A673 (cell line): ENCODE measurements at places on chromosomes 2 and 18.
A peak's percentile ranks its signal among the peaks of the same experiment; 100 is the strongest.

GRCh38 chr2:102619414-102620319 lies at the start of gene SLC9A2:
Gene SLC9A2 (plus strand): TSS chr2:102619553. CDS start chr2:102619849, 296 bp downstream.
- DNase-seq = peak; percentile 4

DNA sequence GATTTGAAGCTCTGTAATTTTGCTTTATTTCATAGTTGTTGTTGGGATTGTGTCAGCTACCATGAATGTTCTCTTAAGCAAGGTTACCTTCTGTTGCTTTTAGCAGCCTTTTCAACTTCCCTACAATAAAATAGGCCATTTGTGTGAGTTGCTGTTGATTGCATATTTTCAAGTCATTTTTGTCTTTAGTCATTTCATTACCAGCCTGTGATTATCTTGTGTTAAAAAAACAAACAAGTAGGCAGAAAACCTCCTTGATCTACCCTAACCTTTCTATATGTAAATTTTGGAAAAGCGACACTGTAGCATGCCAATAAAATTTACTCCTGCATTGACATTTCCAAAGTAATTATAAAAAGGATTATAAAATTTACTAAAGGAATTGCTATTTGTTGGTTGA lies 19.3 kb downstream of the GREB1L start:
- DNase-seq = no peak

DNA sequence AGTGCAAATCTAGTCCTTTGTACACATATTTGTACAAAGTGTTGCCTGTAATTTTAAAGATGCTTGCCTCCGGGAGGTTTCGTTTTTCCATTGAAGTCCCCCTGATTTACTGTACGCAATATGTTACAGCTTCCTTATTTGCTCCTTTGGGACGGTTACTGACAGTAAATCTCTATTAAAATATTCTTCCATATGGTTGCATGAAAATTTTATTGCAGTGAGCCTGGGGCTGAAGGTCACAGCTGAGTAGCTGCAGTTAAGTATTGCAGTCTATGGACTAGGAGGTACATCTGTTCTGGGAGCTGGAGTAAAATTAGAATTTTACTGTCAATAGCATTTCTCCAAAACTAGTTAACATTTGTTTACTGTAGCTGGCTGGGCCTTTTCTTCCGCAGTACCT lies 119.2 kb downstream of the ETAA1 start:
- DNase-seq = no peak

GRCh38 chr2:160377204-160377995 lies 116.2 kb downstream of the RBMS1 start:
- DNase-seq = no peak

DNA sequence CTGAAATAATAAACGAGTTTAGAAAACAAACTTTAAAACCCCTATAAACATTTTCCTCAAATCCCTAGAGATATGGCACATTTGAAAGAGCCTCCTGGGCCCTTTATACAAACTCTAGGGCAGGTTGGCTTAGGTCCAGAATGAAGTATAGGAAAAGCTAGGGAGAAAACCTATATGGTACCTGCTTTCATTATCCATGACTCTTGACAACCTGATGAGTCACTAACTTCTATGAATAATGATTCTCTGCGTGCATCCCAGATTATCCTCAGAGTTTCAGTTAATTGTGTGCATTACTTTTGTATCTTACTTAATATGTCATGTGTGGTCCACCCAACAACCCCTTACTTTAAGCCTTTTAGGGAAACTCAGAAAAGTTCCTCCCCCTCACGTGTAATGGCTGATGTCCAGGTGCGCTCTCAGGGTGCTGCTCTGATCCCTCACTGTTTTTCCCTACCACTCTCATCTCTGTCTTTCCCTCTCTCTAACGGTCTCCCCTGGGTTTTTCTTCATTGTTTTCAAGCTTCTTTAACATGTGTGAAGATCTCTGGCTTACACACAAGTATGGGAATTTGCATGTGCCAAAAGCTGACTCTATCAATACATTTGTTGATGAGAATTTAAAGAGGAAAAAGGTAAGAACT lies 78.5 kb downstream of the LRP1B start:
- DNase-seq = no peak

DNA sequence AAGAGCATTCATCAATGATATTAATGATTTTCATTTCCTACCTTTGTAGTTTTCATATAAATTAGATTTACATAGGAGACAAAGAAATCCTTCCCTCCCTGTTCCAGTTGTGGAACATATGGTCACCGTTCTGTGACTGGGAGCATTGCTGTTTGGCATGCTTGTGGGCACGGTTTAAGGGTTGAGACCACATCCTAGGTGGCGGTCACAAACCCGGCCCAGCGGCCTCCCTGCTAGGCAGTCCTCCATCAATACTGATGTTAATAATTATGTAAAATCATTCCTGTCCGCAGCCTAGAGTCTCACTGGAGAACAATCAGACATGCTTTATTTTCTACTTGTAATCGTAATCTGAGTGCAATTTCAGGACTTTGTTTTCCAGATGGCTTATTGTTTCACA lies 117.9 kb downstream of the AGAP1 start:
- DNase-seq = no peak

DNA sequence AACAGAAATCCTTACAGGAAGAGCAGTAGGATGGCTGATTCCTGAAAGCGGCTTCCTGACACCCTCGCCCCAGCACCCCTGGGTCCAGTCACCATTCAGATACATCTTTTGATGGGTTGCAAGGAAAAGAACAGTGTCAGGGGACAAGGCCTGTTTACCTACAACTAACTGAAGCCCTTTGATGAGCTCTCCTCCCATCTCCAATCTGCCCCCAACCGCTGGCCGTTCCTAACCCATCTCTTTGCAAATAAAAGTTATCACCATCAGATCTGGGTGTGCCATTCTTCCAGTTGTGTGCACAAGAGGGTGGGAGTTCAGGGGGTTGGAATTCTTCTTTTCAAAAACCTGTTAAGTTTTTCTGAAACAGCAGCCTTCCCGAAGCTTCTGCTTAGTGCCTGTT lies 48.9 kb downstream of the ARL4C start:
- no peak for DNase-seq

DNA sequence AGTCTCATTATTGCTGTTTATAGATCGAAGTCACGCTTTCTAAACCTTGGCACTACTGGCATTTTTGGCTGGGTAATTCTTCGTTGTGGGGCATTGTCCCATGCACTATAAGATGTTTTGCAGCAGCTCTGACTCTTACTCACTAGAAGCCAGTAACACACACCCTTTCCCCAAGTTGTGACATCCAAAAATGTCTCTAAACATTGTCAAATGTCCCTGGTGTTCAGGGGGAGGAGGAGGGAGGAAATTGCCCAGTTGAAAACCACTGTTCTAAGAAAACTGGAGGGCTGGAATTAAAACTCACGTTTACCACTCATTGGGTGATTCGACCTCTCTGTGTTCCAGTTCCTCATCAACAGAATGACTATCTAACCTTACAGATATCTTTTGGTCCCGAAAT lies 115.7 kb upstream of the KLF7 start:
- no peak for DNase-seq

DNA sequence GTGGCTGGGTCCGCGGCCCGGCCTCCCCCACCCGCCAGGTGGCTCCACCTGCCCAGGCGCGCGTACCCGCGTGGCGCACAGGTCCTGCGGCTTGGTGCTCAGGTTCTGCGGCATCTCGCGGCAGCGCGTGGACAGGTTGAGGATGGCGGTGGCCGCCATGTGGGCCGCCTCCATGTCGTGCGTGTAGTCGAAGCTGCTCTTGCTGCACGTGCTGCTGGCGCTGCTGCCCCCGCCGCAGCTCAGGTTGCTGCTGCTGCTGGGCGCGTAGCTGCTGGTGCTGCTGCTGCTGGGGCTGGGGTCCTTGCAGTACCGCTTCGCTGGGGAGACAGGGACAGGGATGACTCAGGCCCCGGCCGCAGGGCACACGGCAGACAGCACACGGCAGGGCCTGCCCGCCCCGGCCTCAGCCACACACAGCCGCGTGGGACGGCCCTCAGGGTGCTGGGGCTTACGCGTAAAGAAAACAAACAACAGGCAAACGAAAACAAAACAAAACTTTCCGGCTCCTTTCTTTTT lies 147.7 kb upstream of the PXDN start:
- no peak for DNase-seq

DNA sequence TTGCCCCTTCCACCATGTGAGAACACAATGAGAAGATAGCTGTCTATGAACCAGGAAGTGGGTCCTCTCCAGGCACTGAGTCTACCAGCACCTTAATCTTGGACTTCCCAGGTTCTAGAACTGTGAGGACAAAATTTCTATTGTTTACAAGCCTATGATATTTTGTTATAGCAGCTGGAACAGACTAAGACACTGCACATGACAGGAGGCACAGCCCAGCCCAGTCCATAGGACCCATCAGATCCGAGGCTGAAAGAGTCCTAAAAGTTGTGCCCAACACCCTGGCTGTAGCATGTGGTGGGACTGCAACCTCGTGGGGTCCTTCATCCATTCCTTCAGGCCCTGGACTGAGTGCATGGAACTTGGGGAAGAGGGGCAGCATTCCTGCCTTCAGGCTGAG lies 48.4 kb upstream of the YWHAQ start:
- DNase-seq = no peak

GRCh38 chr2:144595279-144595678 lies 75.4 kb upstream of the ZEB2 start:
- DNase-seq = no peak

DNA sequence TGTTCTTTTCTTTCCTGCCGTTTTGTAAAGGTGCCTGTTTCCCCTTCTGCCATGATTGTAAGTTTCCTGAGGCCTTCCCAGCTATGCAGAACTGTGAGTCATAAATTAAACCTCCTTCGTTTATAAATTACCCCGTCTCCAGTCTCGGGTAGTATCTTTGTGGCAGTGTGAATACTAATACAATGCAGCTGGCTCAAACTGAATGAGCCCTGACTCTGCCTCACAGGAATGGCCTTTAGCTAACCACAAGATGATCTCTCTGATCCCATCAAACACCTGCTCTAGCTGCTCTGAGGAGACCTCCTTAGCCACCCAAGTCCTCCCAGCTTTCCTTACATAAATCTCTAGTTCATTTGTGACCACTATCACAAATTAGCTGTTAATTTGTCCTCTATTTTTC lies 41.5 kb upstream of the CAB39 start:
- DNase-seq = no peak

DNA sequence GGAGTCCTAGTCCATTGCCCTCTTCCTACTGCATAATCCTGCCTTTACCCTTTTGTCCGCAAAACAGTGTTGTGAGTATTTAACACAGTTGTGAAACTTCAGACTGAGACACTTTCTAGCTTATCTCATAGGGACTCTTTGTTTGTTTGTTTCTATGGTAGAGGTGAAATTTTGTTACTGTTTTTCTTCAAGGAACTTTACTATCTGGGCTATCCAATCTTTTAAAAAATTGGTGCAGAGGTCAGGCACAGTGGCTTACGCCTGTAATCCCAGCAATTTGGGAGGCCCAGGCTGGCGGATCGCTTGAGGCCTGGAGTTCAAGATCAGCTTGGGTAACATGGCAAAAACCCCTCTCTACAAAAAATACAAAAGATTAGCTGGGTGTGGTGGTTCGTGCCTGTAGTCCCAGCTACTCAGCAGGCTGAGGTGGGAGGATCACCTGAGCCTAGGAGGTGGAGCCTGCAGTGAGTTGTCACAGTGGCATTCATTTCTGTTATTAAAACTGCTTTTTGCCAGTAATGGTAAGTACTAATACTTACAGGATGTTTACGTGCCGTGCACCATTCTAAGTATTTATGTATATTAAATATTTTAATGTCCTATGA lies 18.8 kb downstream of the GMCL1 start:
- no peak for DNase-seq

- no peak for DNase-seq
These were observed 275.5 kb downstream of the KCNJ3 start for GRCh38 chr2:154974041-154974440.

GRCh38 chr2:25036221-25036559 lies 5.7 kb upstream of the EFR3B start:
- no peak for DNase-seq
